ENCODE measurements at places on chromosomes 6 and 20.

DNA sequence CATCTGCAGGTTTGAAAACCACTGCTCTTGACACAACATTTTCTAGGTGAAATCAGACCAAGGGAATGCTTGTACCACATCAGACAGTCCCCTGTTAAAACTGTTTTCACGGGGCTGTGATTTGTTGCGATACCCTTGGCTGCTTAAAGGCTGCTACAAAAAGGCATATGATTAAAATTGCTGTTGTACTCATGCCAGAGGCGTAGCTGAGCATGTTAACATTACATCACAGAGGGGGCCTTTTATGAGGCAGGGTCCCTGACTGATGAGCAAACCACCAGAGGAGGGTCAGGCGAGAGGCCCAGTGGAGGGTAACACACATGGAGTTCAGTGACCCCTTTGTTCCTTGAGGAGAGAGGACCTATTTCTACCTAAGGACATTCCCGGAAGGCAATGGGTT lies 70.4 kb upstream of the CDYL start:
- no peak for DNase-seq

GRCh38 chr6:106715922-106716321 lies 86.5 kb downstream of the QRSL1 start:
- DNase-seq, result no peak

- DNase-seq, result no peak
Measured at GRCh38 chr6:165077876-165078275, 231.5 kb downstream of the C6orf118 start.

GRCh38 chr6:85628353-85628752 lies 14.3 kb downstream of the SYNCRIP start:
- DNase-seq, result no peak

DNA sequence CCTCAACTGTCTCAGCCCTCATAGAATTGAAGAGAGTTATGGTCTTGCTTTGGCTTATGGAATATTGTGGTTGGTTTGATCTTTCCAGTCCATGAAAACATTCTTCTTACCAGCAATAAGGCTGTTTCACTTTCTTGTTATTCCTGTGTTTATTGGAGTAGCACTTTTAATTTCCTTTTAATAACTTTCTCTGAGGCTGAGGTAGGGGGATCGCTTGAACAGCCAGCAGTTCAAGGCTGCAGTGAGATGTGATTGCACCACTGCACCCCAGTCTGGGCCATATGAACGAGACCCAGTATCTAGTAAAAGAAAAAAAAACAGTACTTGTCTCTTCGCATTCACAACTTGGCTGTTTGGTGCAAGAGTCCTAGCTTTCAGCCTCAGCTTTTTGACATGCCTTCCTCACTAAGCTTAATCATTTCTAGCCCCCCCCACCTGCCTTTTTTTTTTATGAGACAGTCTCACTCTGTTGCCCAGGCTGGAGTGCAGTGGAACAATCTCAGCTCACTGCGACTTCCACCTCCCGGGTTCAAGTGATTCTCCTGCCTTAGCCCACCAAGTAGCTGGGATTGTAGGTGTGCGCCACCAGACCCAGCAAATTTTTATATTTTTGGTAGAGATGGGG lies 70.5 kb downstream of the NCOA3 start:
- DNase-seq, result no peak

DNA sequence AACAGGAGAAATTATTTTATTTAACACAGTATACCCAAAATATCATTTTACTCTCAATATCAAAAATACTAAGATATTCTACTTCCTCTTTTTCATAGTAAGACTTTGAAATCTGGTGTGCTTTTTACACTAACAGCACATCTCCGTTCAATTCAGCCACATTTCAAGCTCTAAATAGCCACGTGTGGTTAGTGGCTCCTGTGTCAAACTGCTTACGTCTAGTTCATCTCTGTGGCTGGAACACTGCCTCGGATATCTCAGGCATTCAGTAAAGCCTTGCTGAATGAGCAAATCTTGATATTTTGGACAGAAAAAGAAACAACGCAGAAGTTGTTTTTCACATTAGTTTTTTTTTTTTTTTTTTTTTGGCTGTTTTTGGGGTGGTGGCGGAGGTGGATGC lies 136.1 kb downstream of the EYA4 start:
- DNase-seq, result no peak

DNA sequence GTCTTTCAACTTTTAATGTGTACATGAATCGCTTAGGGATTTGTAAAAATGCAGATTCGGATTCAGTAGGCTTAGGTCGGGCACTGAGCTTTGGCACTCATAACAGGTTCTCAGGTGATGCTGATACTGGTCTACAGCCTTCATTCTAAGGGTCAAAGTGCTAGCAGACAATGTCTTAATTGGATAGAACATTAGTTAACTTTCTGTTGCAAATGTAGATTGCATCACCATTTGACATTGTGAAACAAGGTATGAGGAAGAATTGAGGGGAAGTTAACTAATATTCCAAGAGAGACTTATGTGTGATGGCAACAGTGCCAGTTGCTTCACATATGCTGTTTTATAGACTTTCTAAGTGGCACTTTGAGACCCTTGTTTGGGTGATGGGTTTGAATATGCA lies 86.9 kb downstream of the MLIP start:
- no peak for DNase-seq

DNA sequence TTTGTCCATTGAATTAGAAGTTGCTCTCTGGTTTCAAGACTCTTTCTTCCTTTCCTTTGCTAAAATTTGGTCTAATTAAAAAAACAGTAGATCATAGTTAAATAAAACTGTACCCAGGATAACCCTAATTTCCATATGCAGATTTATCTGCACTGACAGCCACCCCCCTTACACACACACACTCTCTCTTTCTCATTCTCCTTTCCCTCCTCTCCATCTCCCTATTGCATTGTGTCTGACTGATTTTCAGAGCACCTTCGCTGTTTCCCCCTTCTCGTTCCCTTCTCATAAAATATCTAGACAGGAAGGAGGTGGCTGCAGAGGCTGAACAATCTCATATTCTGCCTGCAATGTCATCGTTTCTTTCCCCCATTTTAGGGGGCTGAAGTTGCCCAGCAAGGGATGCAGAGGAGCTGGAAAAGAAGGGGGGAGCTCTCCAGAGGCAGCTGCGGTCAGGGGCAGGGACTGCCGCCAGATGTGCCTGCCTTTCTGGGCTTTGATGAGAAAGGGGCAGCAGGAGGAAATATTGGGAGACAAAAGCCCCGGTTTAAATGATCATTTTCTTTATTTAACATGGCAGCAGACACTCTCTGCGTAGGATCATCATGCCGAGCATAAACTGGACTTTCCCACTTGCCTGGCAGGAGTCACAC lies 22.5 kb upstream of the MMS22L start:
- DNase-seq, result no peak

DNA sequence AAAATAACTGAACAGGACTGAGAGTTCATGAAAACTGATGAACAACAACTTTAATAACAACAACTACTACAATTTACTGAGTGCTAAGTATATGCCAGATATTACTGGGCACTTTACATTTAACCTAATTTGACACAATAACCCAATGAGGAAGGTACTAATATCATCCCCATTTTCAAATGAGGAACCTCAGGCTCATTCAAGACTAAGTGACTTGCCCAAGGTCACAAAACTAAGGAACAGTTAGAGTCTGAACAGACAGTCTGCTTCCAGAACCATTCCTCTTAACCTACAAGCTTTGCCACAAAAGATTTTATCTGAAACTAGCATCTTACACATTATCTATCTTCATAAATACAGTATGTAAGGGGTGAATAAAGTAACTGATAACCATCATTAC lies 10.6 kb upstream of the NDRG3 start:
- no peak for DNase-seq

GRCh38 chr6:53192682-53193188 lies 44.1 kb upstream of the GCM1 start:
- no peak for DNase-seq

DNA sequence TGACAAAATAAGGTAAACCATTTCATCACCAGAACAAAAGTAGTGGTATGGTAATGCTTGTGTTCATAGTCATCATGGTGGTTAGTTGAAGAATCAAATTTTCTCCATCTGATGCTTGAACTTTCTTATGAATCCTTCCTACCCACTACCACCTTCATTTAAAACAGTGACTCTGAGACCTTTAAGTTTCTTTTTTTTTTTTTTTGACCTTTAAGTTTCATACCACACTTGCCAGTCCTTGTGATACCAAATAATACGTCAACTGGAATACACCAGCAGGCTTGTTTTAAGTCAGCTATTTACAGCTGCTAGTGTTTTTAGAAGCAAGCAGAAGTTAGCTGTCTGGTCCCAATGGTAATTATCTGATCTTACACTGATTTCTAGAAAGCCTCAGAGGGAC lies 413.4 kb upstream of the SOX4 start:
- no peak for DNase-seq

GRCh38 chr20:2221921-2222320 lies 73.9 kb upstream of the TGM3 start:
- DNase-seq, result no peak

All from body of pancreas (tissue), 4 donors.